CMK (cell line): ENCODE measurements at places on chromosomes 2 and 18.

DNA sequence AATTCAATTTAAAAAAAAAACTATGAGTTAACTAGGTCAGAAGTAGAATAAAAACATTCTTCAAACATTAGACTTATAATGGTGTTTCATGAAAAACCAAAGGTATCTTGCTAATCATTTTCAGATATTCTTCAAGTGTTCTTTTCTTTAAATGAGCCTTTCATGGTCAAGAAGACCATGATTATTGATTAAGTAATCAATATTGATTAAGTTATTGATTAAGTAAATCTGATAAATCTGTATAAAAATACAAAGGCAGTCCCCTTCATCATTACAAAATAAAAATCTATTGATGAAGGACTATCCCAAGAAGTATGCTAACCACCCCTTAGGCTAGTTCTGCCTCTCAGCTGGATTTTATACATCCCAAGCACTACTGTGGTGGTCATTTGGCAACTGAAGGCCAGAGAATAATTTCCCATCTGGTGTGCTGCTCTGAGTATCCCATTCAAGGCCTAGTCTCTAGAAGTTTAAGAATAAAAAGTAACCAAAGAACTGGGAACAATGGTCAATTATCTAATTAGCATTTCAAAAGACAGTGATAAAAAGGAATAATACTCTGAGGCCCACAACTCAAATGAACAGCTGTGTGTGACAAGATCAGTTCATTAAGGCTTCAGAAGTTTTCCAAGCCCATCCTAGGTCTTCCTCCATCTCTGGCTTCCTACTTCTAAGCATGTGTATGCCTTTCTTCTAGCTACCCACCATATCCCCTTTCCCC lies 63.5 kb downstream of the TCF4 start:
- no peak for DNase-seq

- no peak for DNase-seq
These were observed 36.6 kb downstream of the GLI2 start for GRCh38 chr2:120772261-120772660.

DNA sequence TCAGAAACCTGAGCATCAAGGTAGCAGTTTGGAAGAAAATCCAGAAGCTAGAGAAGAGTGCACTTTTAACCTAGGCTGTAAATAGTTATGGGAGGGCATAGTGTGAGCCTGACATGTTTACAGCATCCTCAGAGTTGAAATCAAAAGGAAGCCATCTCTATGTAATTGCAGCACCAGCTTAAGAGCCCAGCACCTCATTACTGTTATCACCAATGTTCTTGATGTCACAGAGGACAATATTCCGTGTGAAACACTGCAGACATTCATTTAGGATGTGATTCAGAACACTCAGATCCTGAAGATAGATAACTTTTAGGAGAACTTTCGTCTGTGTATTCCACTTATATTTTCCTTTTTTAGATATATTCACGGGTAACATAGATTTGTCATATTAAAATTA lies 48.1 kb downstream of the FBXO36 start:
- DNase-seq: no peak

DNA sequence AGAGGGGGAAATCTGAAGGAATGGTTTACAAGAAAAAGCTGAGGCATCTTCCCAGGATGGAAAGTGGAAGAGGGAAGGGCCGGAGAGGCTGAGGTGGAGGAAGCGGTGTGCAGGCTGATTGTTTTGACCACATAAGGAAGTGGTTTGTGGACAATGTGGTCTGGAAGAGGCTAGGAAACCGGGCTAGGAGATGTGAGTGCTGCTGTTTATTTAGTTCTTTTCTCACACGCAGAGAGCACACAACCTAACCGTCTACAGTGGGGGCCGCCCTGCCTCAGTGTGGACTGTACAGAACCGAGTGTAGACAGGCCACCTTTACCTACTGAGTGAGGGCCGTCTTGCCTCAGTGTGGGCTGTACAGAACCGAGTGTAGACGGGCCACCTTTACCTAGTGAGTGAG lies 251.7 kb upstream of the PXDN start:
- peak; percentile 79 for DNase-seq

GRCh38 chr2:98205889-98206288 lies 118.9 kb downstream of the VWA3B start:
- no peak for DNase-seq

DNA sequence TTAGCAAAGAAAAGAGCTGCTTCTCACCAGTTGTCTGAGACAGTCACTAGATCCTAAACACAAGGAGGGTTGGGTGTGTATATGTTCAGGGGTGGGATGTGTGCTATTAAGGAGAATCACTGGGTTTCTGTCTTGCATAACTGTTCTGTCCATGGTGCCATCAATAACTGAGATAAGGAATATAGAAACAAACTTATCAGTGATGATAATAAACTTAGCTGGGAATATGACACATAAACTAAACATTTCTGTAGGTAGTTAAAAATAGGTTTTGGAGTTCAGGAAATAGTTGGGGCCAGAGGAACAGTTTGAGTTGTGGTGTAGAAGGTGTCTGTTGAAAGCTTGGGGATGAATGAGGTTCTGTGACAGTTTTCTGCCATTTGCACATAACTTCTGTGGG lies 17.4 kb downstream of the NAPG start:
- no peak for DNase-seq

DNA sequence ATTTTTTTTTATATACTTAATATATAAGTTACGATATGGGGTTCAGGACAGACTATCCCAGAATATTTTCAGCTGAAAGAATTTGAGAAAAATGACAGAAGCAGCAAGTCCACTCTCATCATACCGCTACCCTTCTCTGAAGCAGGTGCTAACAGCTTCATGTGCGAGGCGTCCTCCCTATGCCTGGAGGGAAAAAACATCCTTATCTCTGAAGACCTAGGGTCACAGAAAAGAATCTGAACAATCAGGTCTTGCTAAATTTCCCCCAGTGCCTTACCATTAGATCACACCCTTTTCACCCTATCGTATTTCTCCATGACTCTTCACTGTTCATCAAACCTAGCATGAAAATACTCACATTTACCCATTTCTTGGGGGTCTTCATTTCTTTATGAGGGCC lies 51.9 kb upstream of the CREB1 start:
- DNase-seq: no peak

GRCh38 chr2:150705357-150705756 lies 217.9 kb upstream of the RND3 start:
- DNase-seq: no peak

- DNase-seq: no peak
These were observed 87.3 kb upstream of the RMDN2 start for GRCh38 chr2:37837628-37838328.

DNA sequence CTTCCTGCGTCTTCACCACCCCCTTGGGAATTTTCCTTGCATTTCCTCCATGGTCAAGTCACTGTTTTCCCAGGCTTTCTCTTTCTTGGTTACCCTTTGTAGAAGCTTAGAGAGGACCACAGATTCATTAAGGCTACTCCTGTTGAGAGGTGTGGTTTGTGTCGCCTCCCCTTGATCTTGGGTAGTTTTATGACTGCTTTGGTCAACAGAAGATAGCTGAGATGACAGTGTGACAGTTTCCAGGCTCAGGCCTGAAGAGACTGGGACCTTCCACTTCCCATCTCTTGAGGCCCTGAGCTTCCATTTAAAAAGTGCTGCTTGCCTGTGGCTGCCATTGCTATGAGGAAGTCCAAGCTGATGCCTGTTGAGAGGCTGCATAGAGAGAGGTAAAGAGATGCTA lies 5.4 kb downstream of the ACOXL start:
- DNase-seq: no peak

- no peak for DNase-seq
These were observed 774.9 kb downstream of the RNF144A start for GRCh38 chr2:7691961-7692656.

DNA sequence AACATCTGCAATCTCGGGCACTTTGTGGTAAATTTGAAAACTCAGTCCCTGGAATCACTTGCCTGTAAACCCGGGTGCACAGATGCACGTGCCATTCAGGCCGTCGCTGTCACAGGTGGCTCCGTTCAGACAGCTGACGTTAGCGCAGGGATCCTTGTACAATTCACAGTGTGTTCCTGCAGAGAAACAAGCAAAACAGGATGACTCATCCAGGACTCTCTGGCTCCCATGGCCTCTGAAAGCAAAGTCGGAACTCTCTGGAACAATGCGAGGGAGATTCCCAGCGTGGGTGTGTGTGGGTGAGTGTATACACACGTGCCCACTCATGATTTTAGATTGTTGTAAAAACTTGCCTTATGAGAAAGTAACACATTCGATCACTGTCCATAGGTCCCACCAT lies 136.1 kb upstream of the PID1 start:
- no peak for DNase-seq

- DNase-seq: no peak
These were observed 570.1 kb upstream of the SYT4 start for GRCh38 chr18:43847164-43848091.

DNA sequence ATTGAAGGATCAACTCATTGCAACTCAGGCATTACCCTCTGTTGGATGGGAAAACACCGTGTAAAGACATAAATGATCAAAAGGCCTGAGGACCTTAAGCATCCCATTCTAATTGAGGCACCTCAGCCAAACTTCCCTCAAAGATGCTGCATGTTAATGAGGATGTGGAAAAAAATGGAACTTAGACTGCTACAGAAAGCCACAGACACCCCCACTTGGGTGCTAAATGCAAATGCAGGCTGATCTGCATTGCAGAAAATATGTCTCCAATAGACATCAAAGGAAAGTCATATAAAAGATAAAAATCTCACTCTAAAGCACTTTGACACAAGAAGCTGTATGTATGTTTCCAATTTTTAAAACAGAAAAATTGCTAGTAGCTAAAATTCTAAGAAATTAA lies 504.7 kb downstream of the KCNJ3 start:
- no peak for DNase-seq

DNA sequence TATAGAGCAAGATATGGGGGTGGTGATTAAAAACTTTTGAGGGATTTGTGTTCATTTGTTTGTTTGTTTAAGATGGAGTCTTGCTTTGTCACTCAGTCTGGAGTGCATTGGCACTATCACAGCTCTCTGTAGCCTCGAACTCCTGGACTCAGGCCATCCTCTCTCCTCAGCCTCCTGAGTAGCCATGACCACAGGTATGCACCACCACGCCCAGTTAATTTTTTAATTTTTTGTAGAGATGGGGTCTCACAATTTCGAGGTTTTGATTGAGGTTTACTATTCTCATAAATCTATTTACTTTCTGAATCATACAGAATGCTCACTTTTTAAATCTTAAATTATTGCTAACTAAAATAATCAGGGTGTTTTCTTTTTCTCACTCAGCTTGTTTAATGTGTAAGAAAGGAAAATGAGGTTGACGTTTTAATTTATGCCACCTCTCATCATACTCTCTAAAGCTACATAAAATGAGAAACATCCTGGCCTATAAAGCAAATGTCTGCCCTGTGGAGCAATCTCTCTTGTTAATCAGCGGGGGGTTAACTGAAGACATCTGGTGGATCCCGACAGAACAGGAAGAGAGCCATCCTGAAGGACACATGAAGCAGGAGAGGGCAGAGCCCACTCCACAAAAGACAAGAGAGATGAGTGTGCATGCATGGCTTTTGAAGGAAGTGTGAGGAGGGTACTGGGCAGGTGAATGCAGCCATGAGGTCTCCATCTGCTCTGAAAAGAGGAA lies 589.1 kb upstream of the SLC8A1 start:
- no peak for DNase-seq

- DNase-seq: no peak
These were observed 156.8 kb downstream of the STK39 start for GRCh38 chr2:168090366-168091135.
